Hippocampal formation (tissue), 2 donors: ENCODE measurements at places on chromosomes 6 and 20.

DNA sequence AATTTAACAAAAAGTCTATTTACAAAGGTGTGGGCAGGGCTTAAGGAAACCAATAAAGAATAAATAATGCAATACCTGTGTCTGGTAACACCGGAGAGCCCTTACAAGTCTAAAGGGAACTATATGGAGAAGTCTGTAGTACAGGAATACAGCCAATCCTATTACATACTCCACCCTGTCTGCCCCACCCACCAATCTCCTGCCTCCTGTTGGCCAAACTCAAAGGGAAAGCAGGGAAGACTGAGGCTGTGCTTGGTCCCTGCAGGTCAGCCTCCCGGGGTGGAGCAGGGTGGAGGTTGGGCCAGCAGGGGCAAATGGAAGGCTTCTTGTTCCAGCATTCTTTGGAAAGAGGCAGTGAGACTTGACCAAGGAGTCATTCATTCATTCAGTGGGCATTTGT lies 31.5 kb downstream of the METTL24 start:
- DNase-seq, result no peak

- DNase-seq, result no peak
Measured at GRCh38 chr6:119481976-119482375, 132.4 kb upstream of the MAN1A1 start.

- DNase-seq, result no peak
Measured at GRCh38 chr6:47512872-47513271, 35.3 kb downstream of the CD2AP start.

GRCh38 chr6:32329141-32329540 lies 42.6 kb downstream of the TSBP1 start:
- no peak for DNase-seq

DNA sequence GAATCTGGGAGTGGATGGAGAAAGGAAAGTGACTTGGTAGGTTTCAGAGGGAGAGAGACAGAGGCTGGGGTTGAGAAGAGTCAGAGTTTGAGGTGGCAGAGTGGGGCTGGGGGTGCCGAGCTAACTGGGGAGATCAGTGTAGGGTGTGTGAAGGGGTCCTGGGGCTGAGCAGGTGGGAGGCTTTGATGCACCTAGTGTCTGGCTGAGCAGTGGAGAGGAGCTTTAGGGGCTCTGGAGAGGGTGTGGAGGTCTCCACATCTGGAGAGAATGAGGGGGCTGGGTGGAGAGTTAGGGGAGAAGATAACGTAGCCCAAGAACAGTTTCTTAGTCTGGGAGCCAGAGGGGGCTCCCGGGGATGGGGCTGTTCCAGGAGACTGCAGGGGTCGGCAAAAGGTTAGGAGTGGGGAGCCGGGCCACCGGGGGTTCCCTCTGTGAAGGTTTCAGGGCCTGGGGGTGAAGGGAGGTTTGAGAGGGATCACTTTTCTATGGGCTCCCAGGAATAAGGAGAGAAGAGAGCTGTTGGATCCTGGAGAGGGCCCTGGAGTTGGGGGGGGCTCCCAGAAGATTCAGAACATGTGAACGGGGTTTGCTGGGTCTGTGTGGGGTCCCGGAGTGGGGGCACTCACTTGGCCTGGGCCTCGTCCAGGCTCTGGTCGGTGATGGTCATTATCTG lies 797 bp downstream of the PBX2 start:
- DNase-seq, result no peak

DNA sequence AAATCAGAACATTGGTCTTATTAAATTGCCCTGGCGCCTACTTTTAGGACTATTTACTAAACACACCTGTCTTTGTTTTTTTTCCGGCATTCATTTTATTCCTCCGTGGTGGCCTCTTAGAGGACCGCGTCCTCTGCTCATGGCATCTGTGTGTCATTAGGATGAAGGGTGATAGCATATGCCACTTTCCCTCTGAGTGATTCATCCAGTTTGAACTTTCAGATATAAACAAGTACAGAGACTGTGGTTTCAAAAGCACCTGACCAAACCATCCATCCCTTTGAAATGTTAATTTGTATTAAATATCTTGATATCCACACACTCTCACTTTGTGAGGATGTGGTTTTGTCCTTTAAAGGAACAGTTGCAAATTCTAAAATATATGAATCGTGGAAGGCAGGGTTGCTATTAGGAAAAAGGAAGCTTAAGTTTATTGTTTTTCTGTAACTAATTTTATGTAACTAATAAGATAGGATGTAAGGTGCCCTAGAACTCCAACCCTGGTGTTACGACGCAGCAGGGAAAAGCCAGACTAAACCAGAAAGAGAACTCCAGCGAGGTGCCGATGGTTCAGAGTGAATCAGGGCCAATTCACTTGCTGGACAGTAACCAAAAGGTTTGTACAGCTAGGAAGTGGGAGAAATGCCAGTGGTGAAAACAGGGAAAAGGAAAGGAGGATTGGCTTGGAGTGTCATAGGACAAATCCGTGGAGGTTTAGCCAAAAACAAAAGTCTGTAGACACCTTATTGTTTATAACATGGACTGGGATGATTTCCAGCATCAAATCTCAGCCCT lies 98.7 kb downstream of the SHLD1 start:
- no peak for DNase-seq

DNA sequence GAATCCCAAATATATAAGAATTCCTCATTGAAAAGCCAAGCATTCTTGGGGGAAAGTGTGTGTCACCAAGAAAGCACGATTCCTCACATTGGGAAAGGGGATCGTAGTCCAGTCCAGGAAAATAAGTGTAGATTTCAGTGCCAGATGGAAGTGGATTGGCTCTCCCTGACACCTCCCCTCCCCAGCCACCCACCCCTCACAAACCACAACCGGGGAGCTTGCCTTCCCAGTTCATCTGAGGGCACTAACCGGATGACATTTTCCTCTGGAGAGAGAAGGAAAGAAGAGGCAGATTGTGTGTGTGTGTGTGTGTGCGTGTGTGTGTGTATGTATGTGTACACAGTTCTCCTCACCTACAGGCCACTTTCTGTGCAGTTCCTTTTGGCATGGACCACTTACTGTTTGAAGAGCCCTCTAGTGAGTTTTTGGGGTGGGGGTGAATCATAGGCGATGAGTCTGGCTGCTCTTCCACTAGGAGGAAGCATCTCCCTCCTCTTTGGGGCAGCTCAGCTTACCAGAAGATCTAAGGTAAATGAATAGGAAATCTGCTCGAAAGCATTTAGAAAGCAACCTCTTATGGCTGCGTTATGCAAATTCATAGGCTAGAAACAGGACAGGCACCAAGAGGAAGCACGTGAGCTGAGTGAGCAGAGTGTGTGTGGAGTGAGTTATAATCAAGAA lies 20.8 kb downstream of the DAAM2 start:
- DNase-seq, result no peak

- no peak for DNase-seq
Measured at GRCh38 chr6:34575326-34575725, 19.2 kb upstream of the SPDEF start.

GRCh38 chr6:150632785-150633485 lies 33.2 kb downstream of the PLEKHG1 start:
- DNase-seq, result no peak

GRCh38 chr20:18031888-18032509 lies 25.7 kb downstream of the OVOL2 start:
- DNase-seq, result no peak

DNA sequence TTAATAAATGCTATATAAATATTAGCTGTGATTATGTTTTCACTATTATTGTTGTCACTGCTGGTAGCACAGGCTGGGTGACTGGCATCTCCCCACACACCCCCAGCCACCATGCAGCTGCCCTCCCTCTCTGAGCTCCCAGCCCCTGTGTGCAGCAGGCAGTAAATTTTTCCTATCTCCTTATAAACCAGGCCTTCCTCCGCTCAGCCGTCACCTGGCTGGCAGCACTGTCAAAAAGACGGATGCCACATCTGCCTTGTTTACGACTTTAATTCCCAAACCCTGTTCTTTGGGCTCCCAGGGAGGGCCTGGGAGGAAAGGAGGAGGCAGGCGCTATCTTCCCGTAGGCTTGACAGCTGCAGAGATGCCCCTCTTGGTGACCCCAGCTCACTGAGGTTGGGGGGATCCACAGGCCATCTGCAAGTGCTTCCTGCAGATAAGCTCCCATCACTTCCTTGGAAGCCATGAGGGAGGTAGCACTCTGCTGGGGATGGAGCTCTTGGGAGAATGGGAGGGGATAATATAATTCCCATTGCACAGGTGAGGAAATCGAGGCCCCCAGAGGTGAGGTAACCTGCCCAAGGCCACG lies 94.5 kb downstream of the GRM4 start:
- no peak for DNase-seq

GRCh38 chr6:11833626-11834592 lies 55.3 kb upstream of the ADTRP start:
- no peak for DNase-seq

GRCh38 chr6:83153883-83154521 lies 39.1 kb downstream of the PGM3 start:
- no peak for DNase-seq

DNA sequence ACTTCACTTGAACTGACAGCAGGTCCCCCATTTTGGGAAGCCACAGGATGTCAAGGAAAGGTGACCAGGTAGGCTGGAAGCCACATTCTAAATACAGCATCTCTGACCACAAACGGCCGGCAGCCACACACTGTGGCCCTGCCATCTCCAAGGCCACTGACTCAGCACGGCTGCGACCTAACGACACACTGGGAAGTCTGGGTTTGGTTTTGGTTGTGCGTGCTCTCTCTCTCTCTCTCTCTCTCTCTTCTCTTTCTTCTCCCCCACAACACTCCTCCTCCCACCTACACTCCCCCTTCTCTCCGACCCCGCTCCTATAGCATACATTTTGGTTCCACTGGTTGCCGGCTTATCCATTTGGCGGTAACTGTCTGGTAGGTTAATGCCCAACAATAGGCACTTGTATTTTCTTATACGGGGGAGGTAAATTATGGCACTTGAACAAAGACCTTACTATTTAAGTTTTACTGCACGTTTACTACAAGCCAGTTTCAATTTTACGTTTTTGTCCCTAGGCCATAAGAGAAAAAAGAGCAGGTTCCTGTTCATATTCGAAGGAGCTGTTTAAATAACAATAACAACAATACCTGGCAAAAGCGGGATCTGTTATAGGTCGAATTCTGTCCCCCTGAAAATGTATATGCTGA lies 103.6 kb downstream of the GMDS start:
- no peak for DNase-seq

DNA sequence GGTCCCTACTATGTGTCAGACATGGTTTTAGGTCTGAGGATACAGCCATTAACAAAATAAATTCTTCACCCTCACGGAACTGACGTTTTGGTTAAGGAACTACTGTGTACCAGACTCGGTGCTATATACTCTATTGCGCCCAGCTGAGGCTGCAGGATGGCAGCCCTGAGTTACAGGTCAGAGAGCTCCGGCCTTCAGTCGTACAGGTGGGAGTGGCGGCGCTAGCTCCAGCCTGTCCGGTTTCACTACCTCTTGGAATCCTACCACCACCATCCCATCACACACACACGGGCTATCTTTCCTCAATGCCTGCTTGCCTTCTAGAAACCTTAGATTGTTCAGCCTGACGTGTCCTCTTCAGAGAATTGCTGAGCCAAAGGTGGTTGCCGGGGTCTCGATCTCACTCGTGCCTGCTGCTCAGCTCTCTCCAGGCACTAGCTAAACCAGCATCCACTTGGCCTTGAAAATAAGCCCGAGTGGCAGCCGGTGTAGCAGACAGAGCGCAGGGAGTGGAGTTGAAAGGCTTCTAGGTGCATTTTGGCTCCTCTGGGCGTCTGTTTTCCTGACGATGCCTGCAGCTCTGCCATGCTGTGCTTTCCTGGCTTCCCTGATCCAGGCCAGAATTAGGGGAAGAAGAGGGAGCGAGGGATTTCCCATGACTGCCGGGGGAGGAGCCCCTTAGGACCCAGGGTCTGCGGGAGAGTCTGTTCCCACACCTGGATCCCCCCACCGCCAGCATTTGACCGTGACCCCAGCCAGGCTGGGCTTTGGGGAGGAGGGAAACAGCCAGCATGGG lies 1.1 kb upstream of the TCF15 start:
- DNase-seq, result no peak

GRCh38 chr6:35719830-35720733 lies 16.8 kb upstream of the ARMC12 start:
- DNase-seq, result peak; percentile 69

DNA sequence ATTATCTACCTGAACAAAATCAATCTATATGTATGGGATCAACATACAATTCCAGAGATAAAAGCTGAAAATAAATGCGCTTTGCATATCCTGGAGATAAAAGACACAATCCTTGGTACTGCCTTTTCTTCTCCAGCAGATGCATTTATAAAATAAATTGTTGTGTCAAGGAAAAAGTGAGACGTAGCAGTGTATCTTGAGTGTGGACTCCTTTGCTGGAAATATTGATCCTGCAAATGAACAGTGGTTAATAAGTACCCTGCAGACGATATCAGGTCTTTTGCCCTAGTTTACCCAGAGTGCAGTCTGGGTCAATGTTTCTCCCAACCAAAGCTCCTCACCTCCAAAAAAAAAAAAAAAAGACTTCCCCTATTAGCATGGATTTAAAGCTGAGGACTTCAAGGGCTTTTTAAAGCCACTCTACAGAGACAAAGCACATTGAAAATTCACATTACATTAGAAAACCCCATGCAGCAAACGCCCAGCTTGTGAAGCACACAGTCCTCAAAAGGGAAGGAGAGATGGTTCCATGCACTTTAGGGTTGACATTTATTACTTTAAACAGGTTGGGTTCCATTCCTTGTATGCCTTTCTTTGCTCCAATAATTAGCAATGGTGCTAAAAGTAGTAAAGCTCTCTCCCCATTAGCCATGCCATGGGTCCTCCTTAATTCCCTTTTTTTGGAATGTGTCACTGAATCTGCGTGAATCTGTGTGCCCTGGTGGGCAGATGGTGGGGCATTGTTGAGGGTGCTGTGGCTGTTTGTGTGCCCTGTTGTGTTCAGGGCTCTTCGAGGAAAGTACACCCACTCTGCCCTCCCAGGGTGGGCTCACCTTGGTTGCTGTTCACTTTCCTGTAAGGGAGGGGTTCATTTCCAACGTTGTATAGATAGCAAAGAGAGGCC lies 21.1 kb downstream of the FOXA2 start:
- DNase-seq, result no peak

- peak; percentile 33 for DNase-seq
Measured at GRCh38 chr6:56759521-56759920, 116.8 kb upstream of the DST start.

GRCh38 chr6:129767776-129768485 lies 58.0 kb upstream of the ARHGAP18 start:
- no peak for DNase-seq
